Mammary epithelial cell (primary cell): ENCODE measurements at places on chromosomes 12 and 14. TPM values are rescaled to one million over a fixed set of nuclear protein-coding genes. Genes with fewer than 3 reads are reported as not detected.

FZD10 gene
- total RNA-seq, result not detected

RNF212B gene
- not detected for total RNA-seq

FSCB gene
- not detected for total RNA-seq

LALBA gene
- total RNA-seq, result not detected

LUM gene
- total RNA-seq, result 1.5 TPM

TAPBPL gene
- total RNA-seq, result 5.0 and 5.3 TPM in 2 replicates

ANHX gene
- not detected in 2 replicates for total RNA-seq

AVPR1A gene
- under 0.01 TPM for total RNA-seq

MEG3 gene
- total RNA-seq, result 54.8 and 75.5 TPM in 2 replicates

RNASE1 gene
- not detected in 2 replicates for total RNA-seq

CD69 gene
- total RNA-seq, result not detected

CLEC4D gene
- not detected in 2 replicates for total RNA-seq

CSAD gene
- total RNA-seq, result 10.2 TPM

MAP1LC3B2 gene
- total RNA-seq, result 2.9 and 8.0 TPM in 2 replicates

PPM1A gene
- 40.5 and 61.4 TPM in 2 replicates for total RNA-seq

NXPH4 gene
- total RNA-seq, result 0.67 TPM

TBX3 gene
- 30.7 TPM for total RNA-seq

GYS2 gene
- total RNA-seq, result not detected

PARP2 gene
- total RNA-seq, result 28.1 and 29.3 TPM in 2 replicates

FOXN4 gene
- total RNA-seq, result not detected in 2 replicates

ZFHX2 gene
- 0.17 TPM for total RNA-seq

PTPRR gene
- not detected for total RNA-seq

MAP3K9 gene
- 24.3 TPM for total RNA-seq

LRIG3 gene
- 25.7 and 45.5 TPM in 2 replicates for total RNA-seq

SLC17A8 gene
- total RNA-seq, result not detected

PLEK2 gene
- 9.8 TPM for total RNA-seq

SOX5 gene
- total RNA-seq, result under 0.01 TPM

PGF gene
- total RNA-seq, result 24.9 and 31.9 TPM in 2 replicates

DEPDC4 gene
- 0.83 TPM for total RNA-seq

CBLN3 gene
- total RNA-seq, result 2.8 and 3.1 TPM in 2 replicates

ALG10B gene
- total RNA-seq, result 7.7 TPM

LRRIQ1 gene
- 0.13 and 0.99 TPM in 2 replicates for total RNA-seq

OAS2 gene
- total RNA-seq, result 2.0 and 4.8 TPM in 2 replicates

FAR2 gene
- 3.2 and 8.9 TPM in 2 replicates for total RNA-seq
